Activated naive CD4-positive, alpha-beta T cell treated with Interleukin-2 at 50 U/mL for 16 hours (primary cell): ENCODE measurements at places on chromosomes 5 and 9.

GRCh38 chr5:132466433-132467286 lies 23.9 kb downstream of the IRF1 start:
- peak; percentile 61 for DNase-seq

- no peak for DNase-seq
These were observed 34.3 kb upstream of the SPATA31D4 start for GRCh38 chr9:81893929-81894328.

DNA sequence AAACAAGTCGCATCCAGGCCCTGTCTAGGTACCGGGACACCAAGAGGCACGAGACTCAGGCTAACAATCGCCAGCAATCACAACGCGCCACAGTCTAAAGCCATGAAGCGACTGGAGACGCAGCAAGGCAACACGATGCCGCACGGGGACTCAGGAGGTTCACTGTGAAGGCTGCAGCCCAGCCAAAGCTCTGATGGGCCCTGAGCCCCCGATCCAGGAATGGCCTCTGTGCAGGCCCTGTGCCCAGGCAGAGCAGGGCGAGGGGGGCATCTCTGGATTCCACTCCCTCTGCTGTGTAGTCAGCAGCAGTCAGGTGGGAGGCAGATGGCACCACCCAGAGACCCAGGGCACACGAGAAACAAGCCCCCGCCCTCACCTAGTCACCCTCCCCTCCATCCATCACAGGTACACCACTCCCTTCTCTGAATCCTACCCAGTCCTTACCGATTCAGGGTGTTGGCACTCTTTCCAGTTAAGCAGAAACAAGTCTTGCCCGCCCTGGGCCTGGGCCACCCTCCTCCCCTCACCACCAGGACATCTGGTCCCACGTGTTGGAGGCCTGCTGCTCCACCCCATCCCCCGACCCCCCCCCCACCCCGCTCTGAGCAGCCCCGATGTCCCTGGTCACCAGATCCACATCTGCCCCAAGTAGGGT lies 1.1 kb downstream of the RALGDS start:
- DNase-seq = no peak

DNA sequence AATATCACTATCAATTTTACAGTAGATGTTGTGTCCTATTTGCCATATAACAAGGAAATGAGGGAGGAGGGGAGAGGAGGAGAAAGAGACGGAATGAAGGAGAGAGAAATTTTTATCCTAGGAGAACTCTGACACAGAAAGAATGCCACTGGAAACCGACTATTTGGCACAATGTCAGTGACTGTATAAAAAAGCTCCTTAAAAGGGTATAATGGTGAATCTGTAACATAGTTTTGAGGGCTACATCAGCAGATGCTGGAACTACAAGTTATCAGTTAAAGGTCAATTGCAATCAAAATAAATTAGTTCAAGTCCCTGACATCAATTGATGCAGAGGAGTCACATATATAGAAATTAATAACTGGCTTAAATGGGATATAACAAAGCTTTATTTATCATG lies 5.7 kb downstream of the EDIL3 start:
- no peak for DNase-seq

GRCh38 chr9:89312222-89312571 lies 1.2 kb downstream of the CKS2 start:
- no peak for DNase-seq

- no peak for DNase-seq
These were observed 57.2 kb downstream of the ITGA1 start for GRCh38 chr5:52844885-52845284.

DNA sequence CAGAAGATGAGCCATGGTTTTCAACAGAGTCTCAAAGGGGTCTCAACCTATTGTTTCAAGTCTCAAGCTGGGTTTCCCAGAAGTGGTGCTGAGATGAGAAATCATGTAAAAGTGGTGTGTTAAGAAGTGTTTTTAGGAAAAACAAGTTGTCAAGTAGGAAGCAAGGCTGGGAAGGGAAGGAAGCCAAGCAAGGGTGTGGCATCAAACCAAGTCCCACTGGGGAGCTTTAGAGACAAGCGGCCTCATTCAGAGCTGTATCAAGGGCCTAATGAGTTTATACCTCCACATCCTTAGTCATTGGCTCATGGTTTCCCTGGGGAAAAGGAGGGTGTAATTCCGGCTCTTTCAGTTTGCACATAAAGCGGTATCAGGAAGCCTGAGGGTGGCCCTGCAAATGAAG lies 26.4 kb upstream of the GABRB2 start:
- DNase-seq = no peak

GRCh38 chr9:125400725-125401716 lies 139.4 kb downstream of the GAPVD1 start:
- DNase-seq = no peak

DNA sequence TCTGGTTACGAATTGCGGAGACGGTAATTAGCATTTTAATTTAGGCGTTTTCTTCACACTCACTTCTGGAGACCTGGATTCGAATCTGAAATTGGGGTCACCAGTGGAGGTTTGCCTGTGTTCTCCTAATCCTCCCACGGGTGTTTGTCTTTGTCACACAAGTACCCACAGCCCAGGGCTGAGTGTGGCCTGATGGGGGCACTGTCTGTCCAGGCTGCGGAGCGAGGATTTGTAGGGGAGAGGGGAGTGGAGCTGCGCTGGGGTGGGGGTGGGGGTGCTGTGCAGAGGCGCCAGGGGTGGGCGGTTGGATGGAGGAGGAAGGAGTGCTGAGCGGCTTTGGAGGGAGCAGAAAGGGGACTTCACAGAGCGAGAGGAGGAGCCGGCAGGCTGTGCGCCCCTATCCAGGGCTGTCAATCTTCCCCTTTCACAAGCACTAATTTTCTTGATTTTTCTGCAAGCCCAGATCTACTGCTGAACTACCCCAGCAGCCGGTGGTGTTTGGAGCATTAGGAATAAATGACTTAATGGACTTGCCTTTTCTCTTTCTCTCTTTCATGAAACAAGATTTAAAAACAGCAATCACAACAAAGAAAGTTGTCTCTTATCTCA lies 53.1 kb downstream of the TSPAN17 start:
- peak; percentile 15 for DNase-seq

- DNase-seq = no peak
These were observed 58.8 kb upstream of the GFPT2 start for GRCh38 chr5:180411948-180412347.

DNA sequence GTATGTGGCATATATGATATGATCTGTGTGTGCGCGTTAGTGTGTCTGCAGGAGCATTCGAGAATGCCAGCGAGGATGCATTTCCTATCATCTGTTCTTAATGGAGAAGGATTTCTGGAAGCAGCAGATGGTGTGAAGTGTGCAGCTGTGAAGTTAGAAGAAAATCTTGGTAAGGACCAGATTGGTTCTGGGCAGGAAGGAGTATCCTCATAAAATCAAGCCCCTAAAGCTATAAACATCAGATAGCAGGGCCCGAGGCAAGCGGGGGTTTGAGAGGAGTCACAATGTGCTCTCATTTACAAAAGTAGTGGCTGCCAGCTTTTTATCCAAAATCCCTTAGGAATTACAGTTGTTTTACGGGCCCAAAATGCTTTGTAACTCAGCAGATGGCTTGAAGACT lies 40.0 kb downstream of the DAPK1 start:
- no peak for DNase-seq

DNA sequence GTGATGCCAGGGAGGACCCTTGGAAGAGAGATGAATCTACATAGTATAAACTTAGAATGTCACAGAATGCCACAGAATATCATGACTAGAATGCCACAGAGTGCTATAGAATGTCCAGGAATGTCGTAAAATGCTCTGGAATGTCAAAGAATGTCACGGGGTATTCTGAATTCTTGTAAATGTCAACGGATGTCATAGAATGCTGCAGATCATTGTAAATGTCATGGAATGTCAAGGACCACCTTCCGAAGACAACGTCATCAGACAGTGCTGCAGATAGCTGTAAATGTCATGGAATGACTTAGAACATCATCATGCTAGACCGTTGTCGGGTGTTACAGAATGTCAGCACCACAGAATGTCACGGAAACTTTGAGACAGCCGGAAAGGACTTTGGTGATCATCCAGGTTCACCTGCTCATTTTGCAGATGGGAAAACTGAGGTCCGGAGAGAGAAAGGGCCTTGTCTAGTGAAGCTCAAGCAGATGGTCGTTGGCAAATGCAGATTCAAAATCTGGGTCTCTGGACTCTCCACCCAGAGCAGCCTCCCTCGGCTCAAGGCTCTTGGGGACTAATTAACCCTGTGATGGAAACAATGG lies 117.1 kb downstream of the LHX2 start:
- DNase-seq = no peak

- peak; percentile 95 for DNase-seq
These were observed at the start of gene MRPL22 for GRCh38 chr5:154940772-154941620. Gene MRPL22 (plus strand): TSS chr5:154941073. CDS start chr5:154941111, 38 bp downstream.

GRCh38 chr9:96293498-96294158 lies 8.3 kb downstream of the HSD17B3 start:
- no peak for DNase-seq

- no peak for DNase-seq
These were observed 1651.8 kb downstream of the MAT2B start for GRCh38 chr5:165157219-165157618.

- no peak for DNase-seq
These were observed 114.0 kb upstream of the ALDH1B1 start for GRCh38 chr9:38278457-38278856.

- DNase-seq = no peak
These were observed 53.7 kb downstream of the IPPK start for GRCh38 chr9:92616199-92616641.

GRCh38 chr5:180684623-180685161 lies 35.3 kb upstream of the FLT4 start:
- DNase-seq = no peak

- DNase-seq = no peak
These were observed 25.3 kb downstream of the UBAP1 start for GRCh38 chr9:34203992-34204635.

DNA sequence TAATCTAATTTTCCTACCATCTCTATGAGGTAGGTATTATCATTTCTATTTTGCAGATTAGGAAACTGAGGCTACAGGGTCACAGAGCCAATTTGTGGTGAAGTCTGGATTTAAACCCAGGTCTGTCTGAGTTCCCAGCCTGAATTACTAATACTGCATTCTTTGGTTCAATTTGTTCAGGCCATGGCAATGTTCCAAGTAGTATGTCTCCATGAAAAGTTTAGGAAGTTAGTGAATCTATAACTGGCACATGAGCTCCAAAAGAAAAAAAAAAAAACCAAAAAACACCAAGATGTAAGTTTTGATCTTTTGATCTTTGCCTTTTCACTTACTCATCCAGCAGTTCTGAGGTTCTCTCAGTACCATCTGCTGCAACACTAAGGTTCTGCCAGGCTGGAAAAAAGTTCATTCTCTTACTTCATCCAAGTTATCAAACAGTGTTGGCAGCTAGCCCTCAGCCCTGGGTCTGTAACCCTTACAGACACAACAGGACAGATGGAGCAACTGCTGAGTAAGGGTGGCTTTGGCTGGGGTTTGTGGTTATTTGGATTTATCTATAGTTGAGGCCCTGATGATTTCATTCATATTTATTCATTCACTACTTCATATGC lies 4.4 kb upstream of the TMEM268 start:
- DNase-seq = no peak

DNA sequence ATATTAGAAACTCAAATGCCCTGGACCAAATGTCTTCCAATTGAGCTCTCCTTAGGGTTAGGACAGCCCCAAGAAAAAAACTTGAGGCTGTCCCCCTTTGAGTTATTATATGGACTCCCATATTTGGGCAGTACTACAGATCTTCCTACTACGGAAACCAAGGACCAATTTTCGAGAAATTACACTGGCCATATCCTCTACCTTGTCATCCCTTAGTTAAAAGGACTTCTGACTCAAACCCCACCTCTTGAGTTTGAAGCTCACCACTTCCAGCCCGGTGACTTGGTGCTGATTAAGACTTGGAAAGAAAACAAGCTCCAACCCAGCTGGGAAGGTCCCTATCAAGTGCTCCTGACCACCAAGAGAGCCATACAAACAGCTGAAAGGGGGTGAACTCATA lies 497.0 kb upstream of the GRAMD2B start:
- no peak for DNase-seq

DNA sequence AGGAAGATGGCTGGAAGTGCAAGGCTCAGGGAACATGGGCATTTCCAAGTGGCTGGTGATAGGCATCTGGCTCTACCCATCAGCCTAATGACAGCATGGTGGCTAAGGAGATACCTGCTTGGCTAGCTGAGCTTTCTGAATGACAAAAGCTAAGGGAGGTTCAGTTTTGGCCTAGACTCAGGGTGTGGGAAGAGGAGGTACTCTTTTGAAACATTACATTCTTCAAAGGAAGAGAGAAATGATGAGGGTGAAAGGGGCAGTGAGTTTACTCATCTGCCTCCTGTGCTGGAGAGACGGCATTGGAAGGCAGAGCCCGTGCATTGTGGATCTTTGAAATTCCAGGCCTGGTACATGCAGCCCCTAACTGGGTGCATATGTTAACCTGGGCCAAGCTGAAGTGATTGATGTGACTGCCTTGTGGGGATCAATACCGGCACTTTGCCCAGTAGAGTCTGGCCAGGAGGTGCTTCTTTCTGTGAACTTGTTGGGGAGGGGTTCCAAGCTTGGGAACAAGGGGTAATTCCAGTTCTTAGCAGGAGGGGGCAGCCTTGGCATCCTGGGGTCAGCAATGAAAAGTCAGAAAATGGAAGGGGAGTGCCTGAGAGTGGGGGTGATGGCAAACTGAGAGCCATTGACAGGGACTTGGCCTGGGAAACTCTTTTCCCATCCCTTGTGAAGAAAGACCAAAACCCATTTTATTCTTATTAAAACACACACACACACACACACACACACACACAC lies 108.6 kb downstream of the ACER2 start:
- no peak for DNase-seq

DNA sequence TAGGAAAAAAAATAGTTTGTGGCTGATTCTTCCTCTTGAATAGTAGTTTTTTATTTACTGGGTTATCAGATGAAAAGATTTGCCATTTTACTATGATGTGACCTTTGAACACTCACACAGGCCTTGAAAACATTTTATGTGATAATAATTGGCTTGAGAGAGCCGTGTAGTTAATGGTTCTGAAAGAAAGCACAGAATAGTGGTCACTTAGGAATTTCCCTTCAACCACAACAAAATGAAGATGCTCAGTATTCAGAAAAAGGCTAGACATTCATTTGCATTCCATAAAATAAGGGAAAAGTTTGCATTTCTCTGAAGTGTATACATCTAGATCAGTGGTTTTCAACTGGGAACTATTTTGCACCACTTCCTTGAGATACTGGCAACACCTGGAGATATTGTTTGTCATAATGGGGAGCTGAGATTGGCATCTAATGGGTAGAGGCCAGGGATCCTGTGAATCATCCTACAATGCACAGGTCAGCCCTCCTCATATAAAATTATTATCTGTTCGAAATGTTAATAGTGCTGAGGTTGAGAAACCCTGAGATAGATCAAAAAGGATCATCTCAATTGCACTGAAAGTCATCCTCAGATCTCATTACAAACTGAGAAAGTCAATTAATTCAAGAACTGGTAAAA lies 446.4 kb upstream of the CCNG1 start:
- no peak for DNase-seq

DNA sequence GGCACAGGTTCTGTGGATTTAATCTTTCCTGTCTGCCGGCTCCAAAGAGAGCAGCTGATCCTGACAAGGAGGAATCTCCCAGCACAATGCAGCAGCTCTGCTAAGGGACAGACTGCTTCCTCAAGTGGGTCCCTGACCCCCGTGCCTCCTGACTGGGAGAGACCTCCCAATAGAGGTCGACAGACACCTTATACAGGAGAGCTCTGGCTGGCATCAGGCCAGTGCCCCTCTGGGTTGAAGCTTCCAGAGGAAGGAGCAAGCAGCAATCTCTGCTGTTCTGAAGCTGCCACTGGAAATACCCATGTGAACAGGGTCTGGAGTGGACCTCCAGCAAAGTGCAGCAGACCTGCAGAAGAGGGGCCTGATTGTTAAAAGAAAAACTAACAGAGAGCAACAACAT lies 630.2 kb upstream of the FTMT start:
- no peak for DNase-seq

GRCh38 chr9:79603222-79603920 lies 31.6 kb downstream of the TLE4 start:
- no peak for DNase-seq
